Urinary bladder (tissue), 4 donors: ENCODE measurements at places on chromosomes 16 and 17. TPM values are rescaled to one million over a fixed set of nuclear protein-coding genes. Genes with fewer than 3 reads are reported as not detected.

GRCh38 chr17:44343510-44344209 is 1.4 kb upstream of the GRN start:
- no peak for DNase-seq

GRCh38 chr17:7552621-7553051 is 3.8 kb downstream of the TNFSF12 start:
- DNase-seq = no peak

- DNase-seq = no peak
These were observed 5.0 kb upstream of the ADGRG1 start for GRCh38 chr16:57623251-57624043.

DNA sequence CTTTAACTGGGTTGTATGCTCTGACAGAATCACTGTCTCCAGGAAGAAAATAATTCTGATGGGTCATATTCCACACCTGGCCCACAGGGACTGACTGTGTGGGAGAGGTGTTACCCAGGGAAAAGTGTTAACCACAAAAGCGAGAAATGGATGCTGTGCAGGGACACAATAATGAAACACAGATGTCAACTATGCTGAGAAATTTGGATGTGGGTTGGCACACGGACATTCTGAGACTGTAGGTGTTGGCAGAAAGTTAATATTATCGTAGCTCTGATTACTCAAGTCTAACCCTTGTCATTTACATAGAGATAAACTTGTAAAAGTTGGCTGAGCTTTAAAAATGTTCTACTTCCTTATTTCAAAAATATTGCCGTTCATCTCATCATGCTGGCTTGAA is 19.6 kb downstream of the TMC5 start:
- DNase-seq = no peak

CACNA1H gene
- 10.6 TPM for total RNA-seq

TMEM88 gene
- total RNA-seq = 8.1 TPM

COL1A1 gene
- total RNA-seq = 5,262 TPM

SYCE1L gene
- total RNA-seq = 0.90 TPM
